ENCODE measurements at places on chromosomes 11 and 22.
A peak's percentile ranks its signal among the peaks of the same experiment; 100 is the strongest.

- no peak for DNase-seq
Observed at GRCh38 chr22:44924710-44925109, 85.1 kb downstream of the PHF21B start.

- DNase-seq: no peak
Observed at GRCh38 chr11:5102246-5102645, 32.9 kb downstream of the OR52E1 start.

GRCh38 chr11:121557348-121557747 is 104.6 kb upstream of the SORL1-AS1 start:
- no peak for DNase-seq

DNA sequence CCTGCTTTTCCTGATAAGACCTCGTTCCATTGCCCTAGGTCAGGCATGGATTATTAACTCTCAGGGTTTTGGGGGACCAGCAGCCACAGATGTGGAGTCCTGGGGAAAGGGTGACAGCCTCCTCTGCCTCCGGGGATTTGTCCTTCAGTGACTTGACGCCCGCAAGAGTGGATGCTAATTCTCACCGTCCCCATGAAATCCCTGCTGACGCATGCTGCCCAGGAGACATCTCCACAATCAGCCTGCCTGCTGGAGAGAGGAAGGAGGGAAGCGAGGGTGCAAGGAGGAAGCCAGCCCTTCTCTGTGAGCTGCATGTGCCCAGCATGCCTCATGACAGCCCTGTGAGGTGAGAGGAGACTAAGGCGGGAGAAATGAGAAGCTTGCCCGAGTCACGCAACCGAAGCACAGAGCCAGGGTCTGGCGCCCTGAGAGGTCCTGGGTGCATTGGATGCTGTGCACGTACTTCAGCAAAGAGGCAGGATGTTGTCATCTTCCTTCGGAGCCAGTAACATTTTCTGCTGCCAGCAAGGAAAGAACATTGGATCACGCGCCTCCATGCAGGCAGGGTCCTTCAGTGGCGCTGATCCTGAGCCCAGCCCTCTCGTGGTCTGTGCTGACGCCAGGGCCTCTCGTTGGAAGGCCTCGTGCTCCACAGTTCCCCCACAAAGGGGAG is 27.3 kb upstream of the KRTAP5-6 start:
- no peak for DNase-seq

DNA sequence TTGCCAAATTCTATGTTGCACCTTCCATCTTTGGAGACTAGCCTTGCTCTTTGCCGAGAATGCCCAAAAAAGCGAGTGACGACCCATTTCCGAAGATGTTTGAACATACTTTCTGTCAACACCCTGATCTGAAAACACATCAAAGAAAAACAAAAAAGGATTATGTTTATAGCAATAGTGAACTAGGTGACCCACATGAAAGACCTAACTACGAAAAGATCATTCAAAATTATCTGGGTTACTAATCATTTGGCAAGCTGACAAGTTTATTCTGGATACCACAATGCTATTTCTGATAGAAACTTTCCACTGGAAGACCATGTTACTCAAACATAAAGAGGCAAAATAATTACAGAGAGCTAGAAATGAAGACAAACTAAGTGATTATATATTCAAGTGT is 27.0 kb downstream of the KCNJ1 start:
- no peak for DNase-seq

DNA sequence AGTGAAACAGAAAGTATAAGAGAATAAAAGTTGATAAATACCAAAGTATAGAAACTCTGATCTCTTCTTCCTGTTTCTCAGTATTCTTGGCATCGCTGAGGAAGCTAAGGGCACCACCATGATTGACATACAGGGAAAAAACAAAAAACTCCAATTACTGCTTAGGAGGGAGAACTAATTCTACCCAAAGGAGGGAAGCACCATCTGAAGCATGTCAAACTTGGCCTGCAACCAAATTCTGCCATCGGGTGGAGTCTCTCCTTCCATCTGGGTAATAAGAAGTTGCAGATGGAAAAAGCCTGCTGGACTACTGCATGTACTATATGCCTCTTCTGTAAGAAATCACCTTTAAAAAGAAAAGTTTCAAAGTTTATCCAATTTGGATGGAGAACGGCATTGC is 30.5 kb upstream of the PPP2R1B start:
- no peak for DNase-seq

- no peak for DNase-seq
Observed at GRCh38 chr11:67253872-67254624, 12.2 kb upstream of the GRK2 start.

DNA sequence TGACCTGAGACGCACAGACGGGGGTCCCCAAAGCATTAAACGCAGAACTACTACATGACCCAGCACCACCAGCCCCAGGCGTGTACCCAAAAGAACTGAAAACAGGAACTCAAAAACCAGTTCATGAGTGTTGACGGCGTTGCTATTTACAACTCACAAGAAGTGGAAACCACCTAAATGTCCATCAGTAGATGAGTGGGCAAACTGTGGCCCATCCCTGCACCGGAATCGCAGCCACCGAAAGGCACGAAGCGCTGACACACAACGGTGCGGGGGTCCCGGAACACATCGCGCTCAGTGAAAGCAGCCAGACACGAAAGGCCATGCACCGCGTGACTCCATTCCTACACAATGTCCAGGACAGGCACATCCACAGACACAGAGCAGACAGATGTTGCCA is 79.2 kb downstream of the TRMU start:
- DNase-seq: no peak

DNA sequence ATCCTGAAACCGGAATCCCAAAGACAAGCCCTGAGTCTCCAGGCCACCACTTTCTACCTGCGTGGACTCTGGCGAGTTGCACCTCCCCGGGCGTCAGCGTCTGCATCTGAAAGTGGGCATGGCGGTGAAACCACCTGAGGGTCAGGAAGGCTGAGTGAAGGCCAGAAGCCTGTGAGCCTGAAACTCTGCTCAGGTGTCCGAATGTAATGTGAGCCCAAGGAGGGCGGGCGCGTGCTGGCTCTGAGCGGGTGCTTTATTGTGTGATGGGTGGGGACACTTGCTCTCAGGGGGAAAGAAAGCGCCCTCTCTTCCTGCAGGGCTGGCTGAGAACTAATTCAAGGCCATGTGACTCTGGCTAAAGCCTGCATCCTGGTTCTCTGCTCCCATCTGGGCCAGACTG is 135.6 kb downstream of the ST3GAL4 start:
- DNase-seq: no peak

DNA sequence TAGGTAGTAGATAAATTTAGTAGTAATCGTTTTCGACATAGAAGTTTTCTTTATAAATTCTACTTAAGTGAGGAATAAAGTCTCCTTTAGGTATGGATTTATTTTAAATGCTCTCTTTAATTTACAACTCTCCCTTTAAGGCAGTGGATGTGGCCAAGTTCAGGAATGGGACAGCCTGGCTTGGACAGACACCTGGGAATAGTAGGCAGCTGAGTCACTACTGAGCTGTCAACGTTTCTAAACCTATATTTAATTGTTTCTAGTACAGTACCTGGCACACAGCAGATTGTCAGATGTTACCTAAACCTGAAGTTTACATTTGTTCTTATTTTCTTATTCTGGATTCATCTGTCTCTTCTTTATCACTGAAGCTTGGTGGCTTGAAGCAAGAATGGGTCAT is 85.1 kb downstream of the DEPDC5 start:
- DNase-seq: no peak

DNA sequence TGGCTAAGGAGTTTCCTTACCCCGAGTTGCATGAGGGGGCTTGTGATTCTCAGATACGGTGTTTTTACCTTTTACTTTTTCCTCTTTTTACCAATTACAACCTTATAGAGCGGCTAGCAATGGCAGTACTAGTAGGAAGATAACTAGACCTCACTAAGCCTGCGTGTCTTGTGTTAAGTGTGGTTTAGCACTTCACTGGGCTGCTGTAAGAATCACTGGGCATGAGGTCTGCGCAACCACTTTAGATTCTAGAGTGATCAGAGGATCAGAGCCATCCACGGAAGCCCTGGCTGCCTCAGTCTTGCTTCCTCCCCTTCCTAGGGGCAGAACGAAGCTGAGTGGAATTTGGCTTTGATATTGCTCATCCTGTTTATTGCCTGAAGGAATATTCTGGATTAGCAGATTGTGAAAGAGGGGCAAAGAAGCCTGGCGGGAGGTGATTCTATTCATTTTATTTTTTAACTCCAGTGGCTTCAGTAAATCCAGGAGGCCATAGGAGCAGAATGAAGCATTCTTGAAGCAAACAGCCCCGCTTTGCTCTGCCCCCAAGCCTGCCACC is 88.5 kb downstream of the GRAMD1B start:
- no peak for DNase-seq

- DNase-seq: no peak
Observed at GRCh38 chr22:45683248-45683647, 11.6 kb downstream of the ATXN10 start.

DNA sequence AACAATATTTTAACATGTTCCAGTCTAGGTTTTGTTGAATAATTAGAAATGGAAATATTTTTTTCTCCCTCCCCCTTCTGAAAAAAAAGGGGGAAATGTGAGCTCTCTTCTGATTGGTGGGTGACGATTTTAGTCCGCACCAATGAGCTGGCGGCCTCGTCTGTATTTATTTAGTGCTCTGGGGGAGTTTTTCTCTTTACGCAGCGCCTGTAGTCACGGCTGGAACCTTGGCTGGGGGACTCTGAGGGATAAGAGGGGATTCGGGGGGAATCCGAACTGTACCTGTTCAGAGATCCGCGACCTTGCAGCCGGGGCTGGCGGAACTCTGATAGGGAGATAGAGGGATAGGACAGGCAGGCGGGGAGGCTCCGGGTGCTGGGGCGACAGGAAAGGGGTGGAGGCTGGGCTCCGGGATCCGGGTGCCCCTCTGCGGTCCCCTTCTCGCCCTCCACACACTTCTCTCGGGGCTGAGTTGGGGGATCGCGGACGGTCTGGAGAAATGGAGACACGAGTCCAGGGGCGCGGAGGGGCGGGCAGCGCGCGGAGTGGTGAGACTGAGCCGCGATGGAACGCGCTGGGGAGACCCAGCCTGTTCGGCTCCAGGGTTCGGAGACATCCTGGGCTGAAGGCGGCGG is 99.7 kb upstream of the HSD17B12 start:
- DNase-seq: no peak

DNA sequence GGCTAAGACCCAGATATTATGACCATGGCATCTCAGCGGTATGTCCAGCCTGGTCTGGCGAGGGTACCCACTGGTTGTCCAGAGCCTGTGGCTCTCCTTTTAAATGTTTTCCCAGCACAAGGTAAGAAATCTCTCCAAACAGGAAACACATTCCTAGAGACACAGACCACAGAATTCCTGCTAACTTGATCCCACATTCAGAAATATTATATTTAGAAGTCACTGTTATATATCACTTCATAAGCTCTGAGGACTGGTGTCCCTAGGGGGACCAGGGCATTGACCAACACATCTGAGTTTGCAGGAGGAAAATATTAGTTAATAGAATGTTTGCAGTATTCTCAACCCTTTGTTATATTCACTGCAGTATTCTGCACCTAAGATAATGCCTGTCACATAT is 23.1 kb downstream of the TMPRSS13 start:
- no peak for DNase-seq

GRCh38 chr22:24521791-24522245 is 26.7 kb downstream of the UPB1 start:
- peak; percentile 19 for DNase-seq

GRCh38 chr11:120331301-120331996 is 4.8 kb upstream of the ARHGEF12 start:
- no peak for DNase-seq

GRCh38 chr11:78336877-78337553 is 80.6 kb downstream of the GAB2 start:
- no peak for DNase-seq

DNA sequence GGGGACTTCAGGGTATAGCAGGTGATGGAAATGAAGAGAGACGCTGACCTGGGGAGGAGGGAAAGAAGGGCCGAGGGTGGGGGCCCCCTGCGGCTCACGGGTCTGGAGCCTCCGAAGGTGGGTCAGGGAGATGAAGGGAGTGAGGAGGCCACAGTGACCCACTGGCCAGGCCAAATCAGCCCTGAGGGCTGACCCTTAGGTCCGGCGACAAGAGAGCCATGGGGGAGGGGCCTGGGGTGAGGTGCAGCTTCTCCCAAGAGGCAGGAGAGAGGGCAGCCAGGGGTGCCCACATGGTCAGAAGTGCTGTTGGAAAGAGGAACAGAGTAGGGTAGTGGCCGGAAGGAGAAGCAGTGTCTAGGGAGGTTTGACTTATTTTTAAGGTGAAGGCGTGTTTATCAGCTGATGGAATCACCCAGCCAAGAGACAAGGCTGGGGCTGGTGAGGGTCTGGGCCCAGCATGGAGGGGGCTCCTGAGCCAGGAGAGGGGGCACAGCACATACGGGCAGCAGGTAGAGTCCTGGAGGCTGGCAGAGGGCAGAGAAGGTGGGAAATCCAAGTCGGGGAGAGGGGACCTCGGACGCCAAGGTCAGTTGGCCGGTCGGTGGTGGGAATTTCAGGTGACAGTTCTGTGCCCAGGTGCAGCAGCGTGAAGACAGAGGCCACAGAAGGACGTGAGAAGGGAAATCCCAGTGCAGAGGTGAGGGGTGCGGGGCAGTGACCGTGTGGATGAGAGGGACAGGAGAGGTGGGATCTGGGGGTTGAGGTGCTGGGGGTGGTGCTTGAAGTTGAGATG is 49.0 kb downstream of the LINC01488 start:
- DNase-seq: no peak

DNA sequence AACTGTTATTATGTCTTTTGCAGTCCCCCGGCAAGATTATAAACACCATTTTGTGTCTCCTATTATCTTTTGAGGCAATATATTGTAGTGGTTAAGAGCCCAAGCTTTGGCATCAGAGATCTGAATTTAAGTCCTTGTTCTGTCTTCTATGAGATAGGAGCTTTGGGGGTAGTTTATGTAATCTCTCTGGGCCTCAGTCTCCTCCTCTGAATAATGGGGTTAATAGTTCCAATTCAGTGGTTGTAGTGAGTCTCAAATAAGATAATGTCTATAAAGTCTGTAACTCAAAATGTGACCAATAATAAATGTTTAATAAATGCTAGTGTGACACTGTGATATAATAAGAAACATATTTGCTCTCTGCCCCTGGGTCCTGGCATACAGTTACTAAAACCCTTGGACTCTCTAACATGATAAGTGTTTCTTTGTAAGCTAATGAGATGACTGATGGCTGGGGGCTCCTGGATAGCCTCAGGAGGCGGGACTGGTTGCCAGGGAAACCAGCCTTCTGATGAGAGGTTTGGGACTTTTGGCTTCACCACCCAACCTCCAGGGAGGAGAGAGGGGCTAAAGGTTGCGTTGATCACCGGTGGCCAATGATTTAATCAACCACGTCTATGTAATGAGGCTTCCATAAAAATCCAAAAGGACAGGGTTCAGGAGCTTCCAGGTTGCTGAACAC is 183.4 kb upstream of the MTMR2 start:
- DNase-seq: no peak

DNA sequence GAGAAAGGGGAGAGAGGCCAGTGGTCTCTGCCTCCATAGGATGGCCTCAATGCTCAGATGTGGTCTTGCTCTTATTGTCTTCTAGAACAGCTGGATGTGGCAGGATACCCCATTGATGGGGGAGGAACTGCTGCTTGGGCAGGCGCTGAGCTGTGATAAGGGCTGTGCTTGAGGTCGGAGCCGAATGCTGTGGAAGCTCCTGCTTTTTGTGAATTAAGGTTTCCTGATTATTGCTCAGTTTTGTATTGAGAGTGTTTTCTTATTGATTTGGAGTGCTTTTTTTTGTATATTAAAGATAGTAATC is 57.2 kb downstream of the CABIN1 start:
- DNase-seq: no peak
